Left cardiac atrium (tissue), 4 donors: ENCODE measurements at places on chromosomes 1 and 21. TPM values are rescaled to one million over a fixed set of nuclear protein-coding genes. Genes with fewer than 3 reads are reported as not detected.

Gene VHLL
- total RNA-seq = not detected

DNA sequence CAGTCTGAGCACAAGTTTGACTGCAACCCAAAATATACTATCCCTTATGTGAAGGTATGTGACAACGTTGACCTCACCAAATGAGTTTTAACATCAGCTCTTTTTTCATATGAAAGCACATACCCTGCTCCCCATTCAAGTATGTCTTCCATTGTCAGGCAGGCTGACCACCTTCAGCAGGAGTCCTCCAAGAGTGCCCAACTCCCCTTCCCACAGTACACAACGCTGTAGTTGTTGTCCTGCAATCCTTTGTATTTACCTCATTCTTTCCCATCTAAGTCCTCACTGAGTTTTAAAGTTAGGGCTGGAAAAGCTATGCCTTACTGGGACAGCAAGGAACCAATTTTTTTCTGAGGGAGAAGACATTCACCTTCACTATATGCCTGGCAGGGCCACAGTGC lies 14.7 kb downstream of the SFPQ start:
- DNase-seq = no peak

DNA sequence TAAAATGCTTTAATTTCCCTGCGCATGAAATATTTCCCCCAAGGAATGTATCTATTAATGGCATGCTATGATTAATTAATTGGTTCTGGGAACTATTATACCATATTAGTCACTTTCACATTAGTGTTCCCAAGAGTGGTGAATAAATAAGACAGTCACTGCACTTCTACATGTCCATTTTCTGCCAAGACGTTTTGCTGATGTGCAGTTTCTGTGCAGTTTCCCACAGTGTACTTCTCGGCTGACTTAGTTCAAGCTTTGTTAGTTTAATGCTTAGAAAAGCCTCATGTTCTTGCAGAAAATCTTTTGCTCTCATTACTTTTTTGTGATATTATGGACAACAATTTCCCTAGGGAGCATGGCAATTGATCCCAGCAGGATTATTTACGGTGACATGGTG lies 1014.5 kb downstream of the BRINP3 start:
- DNase-seq = no peak

- DNase-seq = no peak
These were observed 467.3 kb upstream of the RGS18 start for GRCh38 chr1:191690931-191691330.

DNA sequence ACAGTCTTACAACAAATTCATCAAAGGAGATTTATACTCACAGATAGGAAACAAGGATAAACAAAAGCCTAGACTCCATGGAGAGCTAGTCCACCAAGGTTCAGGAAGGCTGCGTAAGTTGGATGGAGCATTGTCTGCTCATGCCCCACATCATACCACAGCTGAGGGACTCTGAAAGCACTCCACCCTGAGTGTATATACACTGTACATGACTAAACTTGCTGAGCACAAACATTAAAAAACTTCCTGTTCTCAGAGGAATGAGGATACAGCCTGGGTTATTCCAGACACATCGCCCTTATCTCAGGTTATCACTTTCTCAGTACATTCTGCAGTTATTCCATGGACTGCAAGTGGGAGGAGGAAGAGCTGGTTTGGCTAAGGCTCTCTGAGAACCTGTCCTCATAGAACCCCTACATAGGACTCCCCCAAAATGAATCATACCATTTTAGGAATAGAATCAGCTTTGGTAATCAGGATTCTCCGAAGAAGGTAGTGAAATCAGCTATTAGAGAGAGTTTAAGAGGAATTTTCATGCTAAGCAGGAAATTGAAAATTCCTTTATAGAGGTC lies 58.0 kb upstream of the PRMT6 start:
- no peak for DNase-seq

GRCh38 chr1:3914331-3914851 lies 14.3 kb upstream of the C1orf174 start:
- DNase-seq = no peak

GRCh38 chr1:153340356-153340755 lies 8.3 kb downstream of the PGLYRP4 start:
- no peak for DNase-seq

DNA sequence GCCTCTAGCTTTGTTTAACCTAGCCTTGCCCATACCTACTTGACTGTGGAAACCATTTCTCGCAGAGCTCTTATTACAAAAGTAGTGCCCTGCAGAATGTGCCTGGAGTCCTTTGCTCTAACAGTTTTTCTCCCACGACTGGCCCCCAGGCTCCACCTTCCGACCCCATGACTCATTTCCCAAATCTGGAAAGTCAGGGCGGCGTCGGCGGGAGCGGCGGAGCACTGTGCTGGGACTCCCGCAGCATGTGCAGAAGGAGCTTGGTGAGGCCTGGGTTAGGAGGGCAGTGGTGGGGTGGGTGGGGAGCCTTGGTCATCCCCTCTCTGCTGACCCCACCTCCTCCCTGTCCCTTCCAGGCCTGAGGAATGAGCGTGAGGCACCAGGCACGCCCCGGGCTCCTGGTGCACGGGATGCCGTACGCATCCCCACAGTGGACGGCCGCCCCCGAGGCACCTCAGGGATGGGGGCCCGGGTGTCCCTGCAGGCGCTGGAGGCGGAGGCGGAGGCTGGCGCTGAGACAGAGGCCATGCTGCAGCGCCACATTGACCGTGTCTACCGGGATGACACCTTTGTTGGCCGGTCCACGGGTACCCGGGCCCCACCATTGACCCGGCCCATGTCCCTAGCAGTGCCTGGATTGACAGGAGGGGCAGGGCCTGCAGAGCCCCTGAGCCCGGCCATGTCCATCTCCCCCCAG lies 47.5 kb downstream of the YARS1 start:
- DNase-seq = peak; percentile 32

GRCh38 chr1:208803011-208803811 lies 559.0 kb upstream of the PLXNA2 start:
- DNase-seq = no peak

GRCh38 chr1:67316180-67316902 lies 8.7 kb downstream of the IL12RB2 start:
- no peak for DNase-seq

DNA sequence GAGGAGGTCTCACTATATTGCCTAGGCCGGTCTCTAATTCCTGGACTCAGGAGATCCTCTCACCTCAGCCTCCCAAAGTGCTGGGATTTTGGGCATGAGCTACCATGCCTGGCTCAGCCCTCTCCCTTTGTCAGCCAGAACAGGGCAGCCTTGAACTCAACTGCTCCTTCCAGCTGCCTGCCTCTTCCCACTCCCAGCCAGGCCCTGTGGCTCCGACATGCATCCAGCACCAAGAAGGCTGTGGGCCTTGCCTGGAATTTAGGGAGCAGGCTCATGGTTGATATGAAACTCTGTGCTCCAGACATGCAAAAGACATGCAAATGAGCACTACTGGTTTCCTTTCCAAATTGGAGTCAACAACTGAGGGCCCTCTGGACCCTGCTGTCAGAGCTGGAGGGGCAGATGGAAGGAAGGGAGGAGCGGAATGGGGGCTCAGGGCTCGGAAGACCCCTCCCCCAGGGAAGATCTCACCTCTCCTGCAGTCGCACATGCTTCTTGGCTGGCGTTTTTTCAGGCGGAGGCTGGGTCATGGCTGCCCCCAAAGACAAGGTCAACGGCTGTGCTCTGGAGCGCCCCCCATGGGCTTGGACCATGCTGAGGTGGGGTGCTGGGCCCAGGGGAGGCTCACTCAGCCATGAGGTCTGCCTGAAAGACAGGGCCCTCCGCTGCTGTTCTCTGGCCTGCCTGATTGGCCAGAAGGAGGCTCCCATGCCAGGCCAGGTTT lies 1.4 kb downstream of the PTPN7 start:
- no peak for DNase-seq

GRCh38 chr1:95122151-95122697 lies 5.1 kb downstream of the TLCD4 start:
- DNase-seq = no peak

DNA sequence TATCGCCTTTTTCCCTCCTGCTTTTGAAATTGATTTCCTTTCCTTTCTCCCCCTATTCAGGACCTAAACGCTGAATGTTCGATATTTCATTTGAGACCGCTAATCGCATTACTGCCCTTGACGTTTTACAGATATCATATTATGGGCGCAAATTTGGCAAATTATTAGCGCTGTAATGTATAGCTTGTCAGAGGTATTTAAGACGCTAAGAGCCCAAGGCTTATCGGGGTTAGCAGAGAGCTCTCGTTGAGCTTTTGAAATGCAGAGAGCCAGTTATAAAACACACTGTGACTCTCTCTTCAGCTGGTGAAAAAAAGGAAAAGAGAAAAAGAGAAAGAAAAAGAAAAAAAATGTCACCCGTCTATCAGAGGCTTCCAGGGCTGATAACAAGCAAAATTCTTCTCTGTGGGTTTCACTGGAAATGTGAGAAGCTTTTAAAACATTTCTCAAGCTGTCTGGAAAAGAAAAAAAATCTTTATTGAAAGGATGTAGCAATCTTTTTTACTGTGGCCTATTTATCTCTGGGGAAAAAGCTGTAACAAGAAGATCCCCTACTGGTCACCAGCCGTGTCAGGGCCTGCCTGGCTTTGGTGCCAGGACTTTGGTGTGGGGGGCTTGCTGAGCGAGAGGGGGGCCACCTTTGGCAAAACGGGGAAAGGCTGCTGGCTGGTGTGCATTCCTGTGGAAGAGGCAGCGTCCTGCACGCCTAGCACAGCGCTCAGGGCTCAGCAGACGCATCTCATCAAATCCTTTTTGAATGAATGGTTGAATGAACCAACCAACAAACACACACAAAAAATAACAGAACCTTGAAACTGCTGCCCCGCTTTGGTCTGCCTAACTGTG lies 119.8 kb downstream of the RNF220 start:
- no peak for DNase-seq

Gene HSD11B1
- total RNA-seq = 5.6 TPM

Gene RGSL1
- not detected for total RNA-seq

Gene DYNLT5
- total RNA-seq = 1.9 TPM

DNA sequence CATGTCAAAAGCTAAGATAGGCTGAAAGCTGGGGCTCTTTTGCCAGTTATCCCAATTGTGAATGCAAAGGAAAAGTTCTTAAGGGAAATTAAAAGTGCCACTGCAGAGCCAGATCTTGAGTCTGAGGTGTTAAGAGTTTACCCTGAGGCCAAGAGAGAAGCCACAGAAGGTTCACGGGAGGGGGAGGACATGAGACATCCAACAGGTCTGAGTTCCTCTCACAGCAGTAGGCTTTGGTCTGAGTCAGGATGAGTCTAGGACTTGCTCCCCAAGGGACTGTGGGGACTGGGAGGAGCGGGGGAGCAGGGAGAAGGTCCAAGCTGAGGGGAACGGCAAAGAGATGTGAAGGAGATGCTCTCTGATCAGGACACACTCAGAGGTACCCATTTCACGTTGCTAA lies 411.2 kb upstream of the CAMK1G start:
- DNase-seq = no peak

Gene TMEM200B
- 4.7 TPM for total RNA-seq

Gene AADACL3
- total RNA-seq = 0.09 TPM

- DNase-seq = no peak
These were observed 35.4 kb upstream of the TRAPPC10 start for GRCh38 chr21:43976661-43977060.

DNA sequence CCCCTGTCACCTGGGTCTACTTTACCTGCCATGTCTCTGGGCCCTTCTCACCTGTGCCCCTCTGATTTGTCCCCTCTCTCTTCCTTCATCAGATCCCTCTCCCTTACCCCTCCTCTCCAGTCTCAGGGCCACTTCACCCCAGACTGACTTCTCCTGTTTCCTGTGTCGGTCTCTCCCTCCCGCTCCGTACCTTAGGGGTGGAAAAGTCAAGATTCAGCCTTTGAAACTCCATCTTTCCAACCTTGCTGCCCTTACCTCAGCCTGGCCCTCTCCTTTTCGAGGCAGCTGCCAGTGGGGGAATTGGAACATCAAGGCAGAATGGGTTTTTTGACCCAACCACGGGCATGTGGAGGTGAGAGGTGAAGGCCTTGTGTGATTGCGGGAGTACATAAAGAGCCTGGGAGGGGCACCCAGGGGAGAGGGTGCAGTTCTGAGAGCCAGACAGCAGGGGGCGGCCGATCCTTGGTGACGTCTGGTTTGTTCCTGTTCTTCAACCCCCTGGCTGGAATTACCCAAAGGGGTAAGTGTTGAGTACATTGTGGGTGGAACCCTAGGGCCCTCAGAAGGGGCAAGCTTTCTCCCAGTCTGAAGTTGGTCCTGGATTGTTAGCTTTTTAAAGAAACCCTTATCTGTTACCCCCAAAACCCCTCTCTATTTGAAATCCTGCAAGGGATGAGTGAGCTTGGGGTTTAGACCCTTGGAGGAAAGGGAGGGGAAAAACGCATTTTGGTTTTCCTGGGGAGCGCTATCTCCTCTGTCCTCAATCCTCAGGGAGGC lies 12.3 kb upstream of the DMBX1 start:
- peak; percentile 66 for DNase-seq

Gene VPS13D
- 43.1 TPM for total RNA-seq

- DNase-seq = no peak
These were observed 7.8 kb upstream of the RIMKLA start for GRCh38 chr1:42372796-42373195.

DNA sequence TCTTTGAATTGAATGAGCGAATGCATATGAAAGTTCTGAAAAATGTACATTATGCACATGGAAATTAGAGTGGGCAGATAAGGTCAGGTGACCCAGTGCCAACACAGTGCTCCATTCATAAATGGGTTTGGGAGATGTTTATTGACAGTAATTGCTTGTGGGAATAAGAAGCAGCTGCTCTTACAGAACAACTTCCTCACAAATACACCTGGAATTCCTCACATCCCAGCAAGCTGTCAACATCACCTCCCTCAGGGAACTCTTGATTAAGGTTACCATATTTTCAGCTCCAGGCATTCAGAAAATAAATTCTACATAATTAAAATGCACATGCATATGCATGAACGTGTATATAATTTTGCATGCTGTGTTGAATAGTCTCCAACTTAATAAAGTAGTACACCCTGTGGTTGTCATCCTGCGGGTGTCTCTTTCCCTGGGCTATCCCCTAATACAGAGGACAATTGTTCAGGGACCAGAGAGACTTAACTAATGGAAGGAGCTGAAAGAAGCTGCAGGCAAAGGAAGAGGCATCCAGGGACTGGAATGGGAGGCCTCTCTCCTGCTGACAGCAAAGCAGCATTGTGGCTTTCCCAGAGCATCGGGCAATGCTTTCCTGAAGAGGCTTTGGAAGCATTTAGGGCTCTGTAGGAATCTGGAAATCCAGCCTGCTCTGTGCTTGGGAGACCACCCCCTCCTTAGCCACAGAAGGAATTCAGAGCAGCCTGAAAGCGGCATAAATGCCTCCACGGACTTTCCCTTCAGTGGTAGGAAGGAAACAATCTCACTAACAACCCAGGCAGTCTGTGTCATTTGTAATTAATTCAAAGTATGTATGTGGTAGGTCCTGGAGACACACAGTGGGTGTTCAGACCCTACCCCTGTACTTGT lies 55.2 kb upstream of the GNG12 start:
- no peak for DNase-seq

GRCh38 chr1:55396381-55396891 lies 181.3 kb upstream of the USP24 start:
- no peak for DNase-seq

- DNase-seq = no peak
These were observed 107.5 kb downstream of the TIAM1 start for GRCh38 chr21:31236528-31236927.

- no peak for DNase-seq
These were observed 25.6 kb downstream of the PADI3 start for GRCh38 chr1:17274186-17275170.

- DNase-seq = no peak
These were observed 124.7 kb downstream of the PCBP3 start for GRCh38 chr21:45768011-45768739.

GRCh38 chr1:5831600-5832335 lies 160.5 kb downstream of the NPHP4 start:
- DNase-seq = no peak

Gene RCC2
- total RNA-seq = 20.8 TPM

GRCh38 chr1:223513309-223513708 lies 120.1 kb downstream of the CCDC185 start:
- DNase-seq = no peak
